Fibroblast of villous mesenchyme (primary cell): ENCODE measurements at places on chromosomes 12 and 14. TPM values are rescaled to one million over a fixed set of nuclear protein-coding genes. Genes with fewer than 3 reads are reported as not detected.

DNA sequence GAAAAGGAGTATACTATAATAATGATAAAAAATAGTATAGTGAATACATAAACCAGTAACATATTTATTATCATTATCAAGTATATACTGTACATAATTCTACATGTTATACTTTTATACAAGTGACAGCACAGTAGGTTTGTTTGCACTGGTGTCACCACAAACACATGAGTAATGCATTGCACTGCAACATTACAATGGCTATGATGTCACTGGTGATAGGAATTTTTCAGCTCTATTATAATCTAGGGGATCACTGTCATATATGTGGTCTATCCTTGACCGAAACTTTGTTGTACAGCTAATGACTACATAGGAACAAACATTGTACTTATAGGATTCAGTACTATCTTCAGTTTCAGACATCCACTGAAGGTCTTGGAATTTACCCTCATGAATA lies 165.8 kb upstream of the SYT1 start:
- DNase-seq, result no peak

TMCC3 gene
- 1.6 and 1.7 TPM in 2 replicates for total RNA-seq

OTX2 gene
- total RNA-seq, result not detected in 2 replicates

SERPINA12 gene
- not detected in 2 replicates for total RNA-seq

DNA sequence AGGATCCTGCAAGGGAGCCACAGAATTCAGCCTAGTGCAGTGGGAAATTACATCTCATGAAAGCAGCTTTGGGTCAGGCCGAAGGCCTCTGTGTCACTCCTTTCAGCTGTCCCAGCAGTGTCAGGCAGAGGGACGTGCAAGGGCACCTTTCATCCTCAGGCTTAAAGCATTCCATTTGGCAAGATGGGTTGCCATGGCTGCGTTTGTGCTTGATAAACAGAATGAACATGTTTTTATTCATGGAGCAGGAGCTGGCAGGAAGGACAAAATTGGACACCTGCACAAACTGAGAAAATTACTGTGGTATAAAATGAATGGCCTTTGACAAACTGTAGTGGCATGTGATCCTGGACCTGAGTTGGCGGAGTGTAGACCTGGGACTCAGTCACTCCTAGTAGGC lies 29.4 kb downstream of the ACAD10 start:
- no peak for DNase-seq

- DNase-seq, result no peak
Observed at GRCh38 chr12:89933911-89934310, 225.3 kb upstream of the ATP2B1 start.

- peak; percentile 72 for DNase-seq
Observed at GRCh38 chr12:108605000-108605689, 7.3 kb upstream of the TMEM119 start.

- DNase-seq, result no peak
Observed at GRCh38 chr12:132144810-132145168, 532 bp downstream of the NOC4L start.

DNA sequence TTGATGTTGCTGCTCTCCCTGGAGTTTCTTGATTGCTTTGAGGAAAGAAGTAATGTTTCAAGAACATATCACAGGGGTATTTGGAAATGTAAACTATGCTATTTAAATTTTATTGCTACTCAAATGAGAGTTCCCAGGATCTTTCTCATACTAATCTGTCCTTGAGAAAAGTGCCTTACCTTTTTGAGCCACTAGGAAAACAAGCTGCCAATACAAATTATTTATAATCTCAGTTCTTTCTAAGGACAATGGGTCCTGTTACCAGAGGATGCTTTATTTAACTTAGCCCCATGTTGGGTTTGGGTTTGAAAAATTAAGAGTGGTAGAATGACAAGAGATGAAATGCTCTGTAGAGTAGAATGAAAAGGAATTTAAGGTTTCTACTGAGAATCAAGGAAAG lies 258.2 kb upstream of the PRKD1 start:
- DNase-seq, result no peak

DNA sequence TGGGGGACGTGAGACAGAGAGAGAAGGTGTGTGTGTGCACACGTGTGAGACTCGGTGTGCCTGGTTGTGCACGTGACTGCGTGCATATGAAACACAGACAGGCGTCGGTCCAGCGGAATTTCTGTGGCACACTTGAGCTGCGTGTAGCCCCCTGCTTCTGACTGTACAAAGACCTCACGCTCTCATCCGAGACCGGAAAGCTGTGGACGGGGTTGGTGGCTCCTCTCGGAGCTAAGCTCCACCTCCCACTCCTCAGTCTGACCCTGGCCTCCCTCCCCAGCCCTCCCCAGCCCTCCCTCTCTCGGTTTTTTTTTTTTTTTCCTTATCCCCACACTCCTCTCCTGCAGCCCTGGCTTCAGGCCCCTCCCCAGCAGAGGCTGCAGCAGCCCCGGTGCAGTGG lies 8.3 kb upstream of the C14orf180 start:
- no peak for DNase-seq

DNA sequence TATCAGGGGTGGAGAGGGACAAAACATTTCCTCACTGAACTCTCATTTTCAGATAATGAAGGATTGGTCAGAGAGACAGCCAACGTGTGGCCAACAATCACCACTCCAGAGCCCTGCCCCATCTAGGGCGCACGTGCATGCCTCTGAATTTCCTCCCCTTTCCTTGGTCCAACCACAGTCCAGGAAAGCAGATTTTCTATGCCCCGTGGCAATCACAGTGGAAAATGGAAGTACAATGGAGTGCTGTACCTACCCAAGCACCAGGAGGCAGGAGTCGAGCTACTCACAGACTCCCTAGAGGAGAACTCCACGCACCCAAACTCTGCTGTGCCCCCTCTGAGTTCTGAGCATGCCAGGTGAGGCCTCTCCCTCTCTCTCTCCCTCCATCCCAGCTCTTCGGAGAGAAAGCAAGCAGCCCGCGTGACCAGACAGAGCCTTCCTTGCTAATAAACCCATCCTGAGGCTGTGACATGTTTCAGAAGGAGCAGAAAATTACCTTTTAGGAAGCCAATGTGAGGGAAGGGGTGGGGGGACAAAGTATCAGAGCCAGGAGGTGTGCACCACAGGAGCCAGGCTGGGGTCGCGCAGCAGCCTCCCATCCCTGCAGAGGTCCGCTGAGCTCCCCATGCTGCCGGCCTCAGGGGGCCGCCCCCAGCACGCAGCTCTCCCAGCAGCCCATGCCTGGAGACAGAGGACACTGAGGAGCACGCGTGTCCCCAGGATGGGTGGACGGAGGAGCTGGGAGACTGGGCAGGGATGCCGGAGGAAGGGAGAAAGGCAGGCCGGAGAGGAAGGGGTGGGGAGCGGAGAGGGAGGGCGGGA lies 73.4 kb downstream of the PITPNM2 start:
- no peak for DNase-seq

GRCh38 chr14:91545946-91546716 lies 36.0 kb upstream of the PPP4R3A start:
- DNase-seq, result no peak

OVCH1 gene
- under 0.01 TPM in 2 replicates for total RNA-seq
